DMS153 (cell line): ENCODE measurements at places on chromosomes 3 and 15.

GRCh38 chr3:25277503-25277902 lies 150.6 kb upstream of the RARB start:
- DNase-seq: no peak

DNA sequence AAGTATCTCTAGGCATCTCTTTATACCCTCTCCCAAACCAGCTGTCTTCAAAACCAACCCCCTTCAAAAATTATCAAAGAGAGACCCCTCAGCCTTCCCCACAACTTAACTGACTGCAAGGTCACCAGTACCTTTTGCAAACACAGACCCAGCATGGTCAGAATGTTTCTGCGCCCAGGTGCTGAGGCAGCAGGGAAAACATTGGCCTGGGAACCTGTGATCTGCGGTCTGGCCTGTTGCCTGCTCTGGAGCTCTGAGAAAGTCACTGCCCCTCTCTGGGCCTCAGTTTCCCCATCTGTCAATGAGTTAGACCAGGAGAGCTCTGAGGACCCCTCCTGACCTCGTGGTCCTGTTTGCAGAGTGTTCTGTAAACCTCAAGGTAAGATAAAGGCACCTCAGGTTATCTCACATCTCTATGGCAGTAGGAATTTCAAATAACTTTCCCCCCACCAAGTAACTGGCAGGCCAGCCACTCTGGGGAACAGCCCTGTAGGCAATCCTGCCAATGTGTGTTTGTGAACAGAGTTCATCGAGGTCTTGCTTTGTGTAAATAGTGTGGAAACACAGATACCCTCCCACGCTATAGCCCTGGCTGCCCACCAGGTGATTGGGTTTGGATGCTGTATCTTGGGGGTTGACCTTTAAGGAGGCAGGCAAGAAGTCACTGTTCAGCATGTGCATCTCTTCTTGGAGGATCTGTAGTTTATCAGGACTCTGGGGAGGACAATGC lies 50.0 kb upstream of the SMAD6 start:
- no peak for DNase-seq

GRCh38 chr15:52699457-52699856 lies 20.3 kb upstream of the ATOSA start:
- no peak for DNase-seq

GRCh38 chr15:75662823-75663519 lies 15.3 kb downstream of the SNX33 start:
- DNase-seq: no peak

DNA sequence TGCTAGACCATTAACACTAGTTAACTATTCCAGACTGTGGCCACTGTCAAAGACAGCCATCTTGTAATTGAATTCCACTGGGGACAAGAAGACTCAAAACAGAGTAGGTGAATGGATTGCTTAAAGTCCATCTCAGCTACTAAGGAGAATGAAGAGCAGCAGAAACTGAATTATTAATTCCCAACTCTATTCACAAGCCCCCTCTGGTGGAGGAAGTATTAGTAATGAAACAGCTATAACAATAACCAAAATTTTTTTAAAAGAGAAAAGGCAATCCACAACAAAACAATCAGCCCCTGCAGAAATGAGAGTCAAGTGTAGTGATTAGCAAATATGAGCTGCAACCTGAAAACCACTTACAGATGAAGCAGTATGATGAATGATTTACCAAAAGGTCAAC lies 302.8 kb downstream of the FHIT start:
- DNase-seq: no peak

- no peak for DNase-seq
Measured at GRCh38 chr15:57205996-57206395, 170.3 kb upstream of the CGNL1 start.

DNA sequence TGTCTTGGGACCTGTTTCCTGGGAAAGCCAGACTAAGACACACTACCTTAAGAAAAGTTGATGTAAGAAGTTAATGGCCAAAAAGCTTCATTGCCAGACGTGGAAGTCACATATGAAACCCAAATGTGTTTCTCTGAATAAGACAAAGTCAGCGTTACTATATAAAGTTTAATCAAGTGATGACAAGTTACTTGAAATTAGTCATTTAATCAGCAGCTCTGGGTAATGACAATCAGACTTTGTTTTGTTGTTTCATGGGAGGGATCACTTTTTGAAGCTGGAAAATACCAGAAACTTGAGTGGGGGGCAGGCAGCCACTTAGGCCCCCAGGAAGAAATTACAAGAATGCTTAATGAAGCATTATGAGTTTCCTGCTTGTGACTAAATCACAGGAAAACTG lies 218.6 kb downstream of the PTPRG start:
- no peak for DNase-seq

GRCh38 chr3:130811557-130811956 lies 64.9 kb upstream of the PIK3R4 start:
- no peak for DNase-seq

- DNase-seq: no peak
Measured at GRCh38 chr15:59255680-59256336, 49.2 kb downstream of the LDHAL6B start.

- no peak for DNase-seq
Measured at GRCh38 chr15:100863796-100864267, 15.8 kb upstream of the ALDH1A3 start.

- DNase-seq: no peak
Measured at GRCh38 chr3:123712077-123712860, 127.4 kb upstream of the HACD2 start.

- no peak for DNase-seq
Measured at GRCh38 chr3:66400411-66401156, 100.2 kb downstream of the LRIG1 start.

- DNase-seq: no peak
Measured at GRCh38 chr15:55526559-55527036, 18.6 kb upstream of the DNAAF4 start.

DNA sequence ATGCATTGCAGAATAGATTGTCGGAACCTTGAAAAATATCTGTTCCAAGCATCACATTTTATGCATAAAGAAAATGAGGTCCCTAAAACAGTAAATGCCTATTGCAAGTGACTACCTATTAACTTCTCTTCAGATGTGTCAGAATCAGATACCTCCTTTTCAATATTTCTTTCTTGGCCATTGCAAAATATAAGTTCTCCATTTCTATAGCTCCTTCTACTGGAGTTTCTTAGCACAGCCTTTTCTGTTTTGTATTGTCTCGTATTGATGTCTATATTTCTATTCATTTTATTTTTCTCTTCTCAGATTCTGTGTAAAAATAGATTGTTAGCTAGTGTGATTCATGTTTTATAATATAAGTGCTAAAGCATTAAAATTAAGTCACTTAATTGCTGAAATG lies 63.4 kb downstream of the PPARG start:
- no peak for DNase-seq

GRCh38 chr3:146449076-146449475 lies 20.3 kb downstream of the PLSCR2 start:
- no peak for DNase-seq

DNA sequence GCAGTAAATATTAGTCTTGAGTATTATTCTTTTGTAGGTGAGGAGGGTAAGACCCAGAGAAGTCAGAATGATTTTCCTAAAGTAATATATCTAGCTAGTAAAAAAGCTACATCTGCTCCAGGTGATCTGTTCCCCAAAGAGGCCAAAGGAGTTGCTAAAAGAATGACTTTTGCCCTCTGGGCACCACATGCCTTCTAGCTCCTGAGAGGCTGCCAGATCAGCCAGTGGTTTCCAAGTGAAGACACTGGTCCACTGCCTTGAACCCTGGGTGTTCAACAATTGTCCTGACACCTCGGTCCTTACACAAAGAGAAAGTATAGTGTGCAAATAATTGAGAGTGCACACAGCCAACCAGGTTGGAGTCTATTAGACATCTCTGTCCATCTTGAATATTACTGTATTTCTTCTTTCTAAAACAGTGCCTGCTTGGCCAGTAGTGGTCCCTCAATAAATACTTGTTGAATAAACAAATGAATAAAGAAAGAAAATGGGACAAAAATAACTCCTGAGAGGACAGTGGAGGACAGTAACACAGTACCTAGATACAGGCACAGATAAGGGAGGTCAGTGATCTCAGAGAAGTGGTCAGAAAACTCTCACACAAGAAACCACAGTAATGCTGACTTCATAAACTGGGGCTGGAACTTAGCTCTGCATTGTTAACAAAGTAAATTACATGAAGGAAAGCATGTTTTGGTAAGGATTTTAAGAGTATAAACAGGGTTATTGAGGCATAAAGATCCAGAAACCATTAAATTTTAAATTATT lies 56.6 kb upstream of the CSTA start:
- no peak for DNase-seq

DNA sequence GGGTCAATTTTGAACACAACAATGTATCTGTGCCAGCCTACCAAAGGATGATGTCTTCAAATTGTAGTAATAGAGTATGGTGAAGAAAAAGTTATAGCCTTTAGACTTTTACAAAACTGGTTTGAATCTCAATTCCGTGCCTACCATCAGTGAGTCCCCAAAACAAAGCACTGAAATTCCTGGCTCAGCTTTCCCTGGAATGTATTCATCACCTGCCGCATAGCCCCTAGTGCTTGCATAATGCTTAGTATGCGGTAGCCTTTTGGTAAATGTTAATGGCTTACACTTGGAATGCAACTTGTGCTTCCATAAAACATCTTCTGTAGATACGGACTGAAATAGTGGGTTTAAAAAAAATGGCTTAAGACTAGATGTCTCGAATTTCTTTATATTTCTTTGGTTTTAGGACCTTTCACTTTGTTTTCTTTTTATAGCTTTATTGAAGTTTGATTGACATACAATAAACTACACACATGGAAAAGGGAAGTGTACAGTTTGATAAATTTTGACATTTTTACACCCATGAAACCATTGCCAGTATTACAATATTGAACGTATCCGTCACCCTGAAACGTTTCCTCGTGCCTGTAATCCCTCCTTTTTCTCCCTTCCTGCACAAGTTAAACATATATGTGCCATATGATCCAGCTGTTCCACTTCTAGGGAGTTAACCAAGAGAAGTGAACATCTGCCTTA lies 12.1 kb downstream of the SACM1L start:
- DNase-seq: no peak

GRCh38 chr15:50265620-50266019 lies at the start of gene HDC:
HDC (minus strand) TSS chr15:50265726; CDS start chr15:50265623, 103 bp downstream.
- no peak for DNase-seq

DNA sequence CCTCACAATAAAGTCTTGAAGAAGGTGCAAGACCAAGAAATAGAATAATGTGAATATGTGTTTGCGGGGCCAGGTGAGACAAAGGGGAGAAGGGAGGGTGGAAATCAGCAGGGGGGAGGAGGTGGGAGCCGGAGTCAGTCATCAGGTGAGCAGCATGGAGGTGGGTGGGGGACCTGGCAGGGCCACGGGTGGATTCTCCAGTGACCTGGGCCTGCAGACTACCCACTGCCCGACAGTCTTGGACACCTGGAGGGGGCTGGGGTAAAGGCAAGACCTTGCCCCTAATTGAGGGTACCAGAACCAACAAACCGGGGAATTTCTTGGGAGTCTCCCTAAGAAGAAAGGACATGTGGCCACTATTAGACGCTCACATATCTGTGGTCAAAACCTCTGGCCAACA lies 95.8 kb downstream of the CHSY1 start:
- DNase-seq: no peak

DNA sequence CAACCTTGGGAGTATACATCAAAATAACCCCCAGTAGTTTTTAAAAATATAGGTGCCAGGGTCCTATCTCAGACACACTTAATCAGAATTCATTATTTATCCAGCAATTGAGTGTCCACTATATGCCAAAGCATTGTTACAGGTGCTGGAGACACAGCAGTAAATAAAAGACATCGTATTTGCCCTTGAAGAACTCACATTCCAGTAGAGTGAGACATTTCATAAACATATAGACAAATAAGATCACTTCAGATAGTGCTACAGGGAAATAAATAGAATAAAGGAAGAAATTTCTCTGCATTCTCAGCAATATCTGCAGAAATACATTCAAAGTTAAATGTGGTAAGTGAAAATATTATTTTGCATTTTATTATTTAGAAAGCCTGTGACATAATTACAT lies 34.1 kb upstream of the ANKRD28 start:
- no peak for DNase-seq

DNA sequence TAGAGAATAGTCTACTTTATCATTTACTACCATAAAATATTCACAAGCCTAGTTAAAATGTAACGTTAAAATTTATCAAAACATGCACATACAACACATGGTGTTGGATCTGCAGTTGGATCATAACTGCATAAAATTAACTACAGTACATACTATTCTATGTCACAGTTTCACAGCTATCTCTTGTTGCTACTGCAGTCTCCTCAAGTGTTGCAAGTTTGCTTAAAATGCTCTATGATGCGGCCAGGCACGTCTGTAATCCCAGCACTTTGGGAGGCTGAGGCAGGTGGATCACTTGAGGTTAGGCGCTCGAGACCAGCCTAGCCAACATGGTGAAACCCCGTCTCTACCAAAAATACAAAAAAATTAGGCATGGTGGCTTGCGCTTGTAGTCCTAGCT lies 10.3 kb downstream of the PPP1R2 start:
- no peak for DNase-seq

GRCh38 chr3:36832406-36832805 lies 68.1 kb upstream of the DCLK3 start:
- no peak for DNase-seq

DNA sequence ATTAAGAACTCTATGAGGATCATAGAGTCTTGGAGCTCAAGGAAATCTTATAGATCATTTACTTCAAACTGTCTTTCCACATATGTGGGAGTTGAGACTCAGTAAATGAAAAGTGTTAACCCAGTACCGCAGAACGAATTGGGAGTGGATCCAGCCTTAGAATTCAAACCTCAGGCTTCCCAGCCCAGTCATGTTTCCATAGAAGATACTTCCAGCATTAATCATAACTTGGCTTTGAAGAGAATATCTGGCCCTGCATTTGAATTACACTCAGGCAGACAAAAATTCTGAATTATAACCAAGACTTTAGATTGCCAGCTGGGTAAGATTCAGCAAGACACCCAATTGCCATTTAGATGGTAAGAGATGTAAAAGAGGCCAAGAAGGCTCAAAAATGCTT lies 972.0 kb downstream of the TUSC7 start:
- DNase-seq: no peak

GRCh38 chr15:99753066-99753465 lies 19.8 kb upstream of the LYSMD4 start:
- no peak for DNase-seq

DNA sequence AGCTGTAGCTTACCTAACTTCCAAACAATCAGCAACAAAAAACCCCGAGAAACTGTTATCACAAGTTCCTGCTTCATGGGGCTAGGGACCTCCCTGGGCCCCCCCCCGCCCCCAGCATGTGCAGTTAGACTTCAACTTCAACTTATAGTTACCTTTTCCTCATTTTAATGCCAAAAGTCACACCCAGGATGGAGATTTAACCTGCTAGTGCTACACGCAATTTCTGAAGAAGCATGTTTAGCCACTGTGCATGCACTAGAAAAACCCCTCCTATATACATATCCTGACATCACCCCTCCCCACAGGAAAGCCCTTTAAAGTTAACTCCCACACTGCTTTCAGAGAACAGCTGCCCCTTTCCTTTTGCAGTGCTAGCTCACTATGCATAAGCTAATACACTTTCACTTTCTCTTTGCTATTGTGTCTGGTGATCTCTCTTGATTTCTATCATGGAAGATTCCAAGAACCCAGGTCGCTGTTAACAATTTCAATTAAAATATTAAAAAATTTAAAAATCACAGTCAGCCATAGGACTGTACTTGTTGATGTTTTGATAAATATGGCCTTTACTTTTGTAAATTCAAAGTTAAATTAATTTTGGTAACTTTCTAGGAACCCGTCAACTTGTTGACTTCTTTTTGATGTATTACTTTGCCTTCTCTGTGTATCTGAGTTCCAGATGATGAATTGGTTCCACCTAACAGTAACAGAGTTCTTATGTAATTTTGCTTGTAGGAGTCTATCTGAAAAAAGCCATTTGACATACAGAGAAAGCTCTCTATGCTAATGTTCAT lies 75.2 kb upstream of the ACAD9 start:
- DNase-seq: no peak

- no peak for DNase-seq
Measured at GRCh38 chr3:12890610-12891390, 49.4 kb upstream of the RPL32 start.
